ENCODE measurements at places on chromosomes 6 and 20.

GRCh38 chr6:142412658-142413057 lies 110.9 kb downstream of the ADGRG6 start:
- DNase-seq: no peak

- DNase-seq: no peak
Measured at GRCh38 chr6:136921936-136922684, at the start of gene SLC35D3. Gene SLC35D3, plus strand, starts transcription at chr6:136922301. Its CDS starts 128 bp downstream, at chr6:136922429.

DNA sequence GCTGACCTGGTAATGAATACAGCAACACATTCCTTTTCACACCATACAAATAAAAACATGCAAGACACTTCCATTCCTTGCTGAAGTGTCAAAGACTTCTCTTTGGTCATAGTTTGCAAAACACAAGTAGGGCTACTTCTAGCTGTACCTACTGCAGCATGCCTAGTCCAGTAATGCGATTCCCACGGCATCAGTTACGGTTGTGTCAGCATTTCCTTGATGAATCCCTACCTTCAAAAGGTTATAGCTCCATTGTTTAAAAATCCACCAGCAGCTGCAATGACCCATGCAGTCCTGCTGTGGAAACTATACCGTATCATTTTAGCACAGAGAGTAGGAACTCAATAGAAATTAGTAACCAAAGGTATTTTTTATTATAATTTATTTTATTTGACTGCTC lies 1371.5 kb downstream of the EPHA7 start:
- DNase-seq: no peak

DNA sequence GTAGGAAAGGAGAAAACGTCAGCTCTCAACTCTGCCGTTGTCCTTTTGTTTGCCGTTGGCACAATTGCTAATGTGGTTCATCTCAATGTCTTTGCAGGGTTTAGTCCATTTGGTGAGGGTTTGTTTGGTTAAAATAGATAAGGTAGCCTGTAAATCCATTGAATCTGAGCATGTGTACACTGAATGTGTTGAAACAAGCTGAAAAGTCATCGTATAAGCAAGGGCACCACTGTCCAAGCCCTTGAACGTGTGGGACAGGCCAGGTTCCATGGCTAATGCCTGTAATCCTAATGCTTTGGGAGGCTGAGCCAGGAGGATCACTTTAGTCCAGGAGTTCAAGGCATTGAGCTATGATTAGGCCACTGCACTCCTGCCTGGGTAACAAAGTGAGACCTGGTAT lies 224.7 kb upstream of the PLCB4 start:
- no peak for DNase-seq

DNA sequence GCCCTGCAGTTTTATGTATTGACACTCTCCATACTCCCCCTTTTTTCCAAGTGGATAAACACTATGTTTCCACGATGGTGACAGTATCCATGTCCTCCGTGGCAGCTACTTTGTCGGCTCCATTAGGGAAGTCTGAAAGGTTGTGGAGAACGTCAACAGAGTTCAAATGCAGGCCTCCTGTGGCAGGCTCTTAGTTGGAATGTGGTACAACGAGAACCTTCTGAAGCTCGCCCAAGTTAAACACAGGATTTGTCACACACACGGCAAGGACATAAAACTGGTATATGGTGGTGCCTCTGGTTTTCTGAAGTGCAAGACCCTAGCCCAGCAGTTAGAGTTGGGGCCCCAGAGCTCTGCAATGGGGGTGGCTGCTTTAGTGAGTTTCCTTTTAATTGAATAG lies 187.0 kb upstream of the TAB2 start:
- no peak for DNase-seq

GRCh38 chr6:13048113-13048512 lies 280.2 kb downstream of the TBC1D7 start:
- DNase-seq: no peak

- no peak for DNase-seq
Measured at GRCh38 chr20:58117944-58118343, 110.5 kb downstream of the ANKRD60 start.

DNA sequence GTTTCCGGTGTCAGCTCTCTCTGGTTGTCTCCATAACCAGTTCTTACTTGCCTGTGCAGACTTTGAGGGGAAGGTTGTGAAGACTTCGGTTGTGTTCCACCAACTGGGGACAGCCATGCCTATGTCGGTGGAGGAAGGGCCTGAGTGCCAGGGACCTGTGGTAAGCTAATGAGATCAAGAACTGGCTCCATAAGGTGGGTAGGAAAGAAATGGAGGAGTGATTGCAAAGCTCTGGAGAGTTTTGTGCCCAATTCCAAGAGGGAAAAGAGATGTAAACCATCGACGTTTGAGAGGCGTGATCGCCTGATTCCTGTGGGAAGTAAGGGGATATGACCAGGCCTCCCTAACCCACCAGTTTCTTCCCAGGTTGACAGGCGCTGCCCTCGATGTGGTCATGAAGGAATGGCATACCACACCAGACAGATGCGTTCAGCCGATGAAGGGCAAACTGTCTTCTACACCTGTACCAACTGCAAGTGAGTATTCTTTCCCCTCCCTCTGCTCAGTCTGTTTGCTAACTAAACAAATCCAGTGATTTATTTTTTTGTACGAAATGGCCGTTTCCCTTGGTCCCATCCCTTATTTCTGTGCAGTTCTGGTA lies 893 bp downstream of the POLR1H start:
- no peak for DNase-seq

DNA sequence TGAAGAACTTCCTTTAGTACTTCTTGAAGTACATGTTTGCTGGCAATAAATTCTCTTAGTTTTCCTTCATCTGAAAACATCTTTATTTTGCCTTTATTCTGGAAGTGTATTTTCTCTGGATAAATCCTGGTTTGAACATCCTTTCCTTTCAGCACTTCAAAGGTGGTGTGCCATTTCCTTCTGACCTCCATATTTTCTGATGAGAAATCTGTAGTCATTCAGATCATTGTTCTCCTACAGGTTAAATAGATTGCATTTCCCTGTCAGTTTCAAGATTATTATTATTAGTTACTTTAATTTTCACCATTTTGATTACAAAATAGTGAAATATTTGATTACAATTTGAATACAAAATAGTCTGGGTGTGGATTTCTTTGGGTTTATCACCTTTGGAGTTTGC lies 134.5 kb downstream of the CDH26 start:
- DNase-seq: no peak

DNA sequence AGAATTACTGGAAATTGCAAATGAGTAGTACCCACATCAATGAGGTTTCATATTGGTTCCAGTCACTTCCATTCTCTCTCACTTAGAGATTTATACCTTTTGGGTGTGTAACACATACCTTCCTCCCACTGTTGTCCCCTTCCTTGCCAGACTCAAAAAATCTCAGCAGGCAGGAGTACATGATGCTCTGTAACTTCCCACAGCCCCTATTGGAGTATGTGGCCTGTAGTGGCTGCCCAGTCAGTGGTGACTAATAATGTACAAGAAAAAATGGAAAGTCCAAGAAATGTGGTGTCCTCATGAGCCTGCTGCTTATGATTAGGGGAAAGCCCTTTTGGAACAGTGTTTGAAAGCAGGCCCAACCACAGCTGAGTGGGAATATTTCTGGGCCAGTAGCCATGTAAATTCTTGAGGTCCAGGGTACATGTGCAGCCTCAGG lies 312.0 kb downstream of the ZFAND3 start:
- DNase-seq: no peak

DNA sequence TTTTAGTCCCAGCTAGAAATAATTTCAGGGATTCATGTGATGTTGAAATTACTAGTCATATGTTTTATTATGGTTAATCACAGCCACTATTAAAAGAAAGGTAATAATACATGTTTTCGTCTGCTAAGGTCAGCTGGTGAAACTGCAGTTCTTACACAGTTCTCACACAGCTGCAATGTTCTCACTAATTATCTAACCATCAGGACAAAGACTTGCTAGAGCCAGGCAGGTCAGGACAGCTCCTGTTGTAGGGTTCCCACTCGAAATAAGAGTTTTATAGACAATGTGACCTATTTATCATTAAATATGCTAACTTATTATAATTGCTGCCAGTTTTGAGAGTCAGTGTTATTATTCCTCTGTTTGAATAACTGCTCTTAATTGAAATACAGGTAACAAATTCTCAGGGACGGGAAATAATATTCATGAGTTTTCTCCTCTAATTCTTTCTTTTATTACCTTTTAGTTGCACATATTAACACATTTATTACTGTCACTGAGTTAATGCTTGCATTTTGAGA lies 97.9 kb downstream of the GJA1 start:
- no peak for DNase-seq

DNA sequence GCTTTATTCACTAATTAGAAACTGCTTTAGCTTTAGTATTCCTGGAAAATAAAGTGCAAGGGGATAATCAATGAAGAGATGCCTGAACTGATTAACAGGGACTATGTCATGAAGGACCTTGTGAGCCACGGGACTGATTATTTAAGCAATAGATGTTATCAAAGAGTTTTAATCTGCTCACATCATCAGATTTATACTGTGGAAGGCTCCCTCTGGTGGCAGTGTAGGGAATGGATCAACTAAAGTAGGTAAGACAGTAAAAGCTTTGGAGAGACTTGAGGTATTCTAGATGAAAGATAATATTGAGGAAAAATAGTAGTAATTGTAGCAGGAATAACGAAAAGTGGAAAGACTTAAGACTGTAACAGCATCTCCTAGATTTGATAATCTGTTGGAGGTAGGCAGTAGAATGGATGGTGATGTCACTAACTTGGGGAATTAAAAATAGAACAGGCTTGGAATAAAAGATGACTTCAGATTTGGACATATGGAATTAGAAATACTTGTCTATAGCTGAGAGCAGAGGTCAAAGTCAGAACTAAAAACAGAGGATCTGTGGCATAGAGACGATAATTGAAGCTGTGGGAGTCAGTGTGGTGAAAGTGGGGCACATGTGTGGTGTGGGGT lies 80.3 kb upstream of the HTR1E start:
- peak; percentile 78 for DNase-seq

GRCh38 chr20:44858606-44859360 lies 26.7 kb upstream of the YWHAB start:
- peak; percentile 50 for DNase-seq

- DNase-seq: no peak
Measured at GRCh38 chr6:111603040-111603439, 2.6 kb downstream of the TRAF3IP2 start.

- DNase-seq: no peak
Measured at GRCh38 chr6:140729521-140729920, 1355.1 kb upstream of the CITED2 start.

DNA sequence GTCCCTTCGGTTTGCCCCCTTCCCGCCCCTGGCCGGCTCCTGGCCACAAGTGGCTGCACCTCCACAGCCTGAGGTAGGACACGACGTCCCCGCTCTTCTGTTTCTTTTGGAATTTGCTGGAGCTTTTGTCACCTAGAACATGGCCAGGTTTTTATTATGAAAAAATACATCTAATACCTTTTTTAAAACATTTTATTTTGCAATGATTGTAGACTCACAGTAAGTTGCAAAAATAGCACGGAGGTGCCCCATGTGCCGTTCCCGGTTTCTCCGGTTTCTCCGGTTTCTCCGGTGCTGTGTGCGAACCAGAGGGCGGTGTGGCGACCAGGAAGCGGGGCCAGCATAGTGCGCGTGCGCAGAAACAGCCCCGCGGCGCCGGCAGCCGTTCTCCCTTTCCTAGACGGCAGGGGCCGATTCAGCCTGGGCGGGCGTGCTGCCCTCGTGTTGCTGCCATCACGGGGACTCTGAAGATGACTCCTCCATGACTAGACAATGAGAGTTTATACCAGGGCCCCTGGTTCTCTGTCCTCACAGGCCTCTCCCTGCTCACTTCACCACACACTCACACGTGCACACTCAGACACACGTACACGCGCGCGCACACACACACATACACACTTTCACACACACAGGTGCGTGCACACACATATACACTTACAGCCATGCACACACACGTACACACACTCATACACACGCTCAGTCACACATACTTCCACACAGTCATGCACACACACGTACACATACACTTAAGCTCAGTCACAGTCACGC lies 102.1 kb downstream of the TMEM242 start:
- DNase-seq: peak; percentile 94

DNA sequence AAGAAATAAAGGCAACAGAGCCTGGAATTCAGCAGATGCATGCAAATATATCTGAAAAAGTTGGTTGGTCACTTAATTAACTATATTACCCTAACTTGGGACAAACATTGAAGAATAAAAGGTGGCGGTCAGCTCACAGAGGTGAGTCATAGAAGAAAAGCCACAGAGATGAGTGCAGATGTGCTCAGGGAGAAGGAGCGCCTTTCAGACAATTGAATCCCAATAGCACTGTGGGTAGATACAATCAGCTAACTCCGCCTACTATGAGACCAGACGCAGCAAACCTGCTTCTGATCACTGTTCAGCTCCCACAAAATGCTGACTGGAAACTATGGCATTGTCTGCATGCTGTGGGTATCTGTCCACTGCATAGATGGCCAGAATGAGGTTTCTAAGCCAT lies 447.8 kb downstream of the PTPRT start:
- no peak for DNase-seq

DNA sequence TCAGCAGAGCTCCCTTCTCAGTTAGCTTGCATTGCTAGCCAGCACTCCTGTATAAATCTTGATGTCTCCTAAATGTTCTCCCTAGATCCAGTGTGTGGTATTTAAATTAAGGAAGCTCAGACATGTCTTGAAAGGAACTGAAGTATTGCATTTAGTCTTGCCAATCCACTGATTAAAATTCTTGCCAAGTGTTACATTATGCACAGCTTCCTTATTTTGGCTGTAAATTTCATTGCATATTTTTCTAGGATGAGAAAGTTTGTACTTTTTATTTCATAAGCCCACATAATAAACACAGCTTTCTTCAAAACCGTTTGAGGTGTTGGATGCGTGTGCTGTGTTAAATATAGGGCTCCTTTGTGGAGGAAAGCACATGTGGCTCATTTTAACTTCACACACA lies 329.8 kb upstream of the FLRT3 start:
- no peak for DNase-seq

GRCh38 chr6:113449051-113449450 lies 408.1 kb upstream of the MARCKS start:
- DNase-seq: no peak

DNA sequence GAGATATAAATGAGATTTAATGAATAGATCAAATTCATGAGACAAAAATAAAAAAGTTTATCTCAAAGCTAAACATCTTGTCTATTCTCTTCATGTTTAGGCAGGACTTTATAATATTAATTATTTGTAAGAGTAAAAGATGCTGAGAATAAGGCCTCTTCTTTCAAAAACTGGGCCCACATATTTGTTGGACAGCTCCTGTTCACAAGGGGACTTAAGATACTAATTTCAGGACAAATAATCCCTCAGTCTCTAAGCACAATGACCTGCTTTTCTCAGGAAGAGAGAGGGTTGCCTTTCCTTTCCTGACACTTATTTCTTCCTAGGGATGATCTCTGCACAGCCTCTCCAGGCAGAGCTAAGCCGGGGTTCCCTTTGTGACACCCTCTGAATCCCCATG lies 43.3 kb downstream of the NOX3 start:
- DNase-seq: no peak

DNA sequence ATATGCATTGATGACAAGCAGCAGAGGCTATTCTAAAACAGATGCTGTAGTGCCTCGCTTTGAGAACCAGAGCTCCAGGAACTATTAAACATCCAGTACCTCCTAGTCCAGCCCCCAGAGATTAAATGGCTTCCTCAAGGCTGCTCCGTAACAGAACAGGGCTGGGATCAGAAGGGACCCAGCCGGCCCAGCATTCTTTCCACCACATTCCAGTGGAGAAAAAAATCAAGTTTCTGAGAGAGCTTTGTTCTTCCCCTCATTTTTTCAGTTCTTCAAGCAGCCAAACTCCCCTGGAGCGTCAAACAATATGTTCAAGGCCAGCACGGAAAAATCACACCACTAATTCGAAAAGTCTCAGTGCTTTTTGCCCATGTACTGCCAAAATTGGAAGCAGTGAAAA lies 5.8 kb upstream of the STMND1 start:
- no peak for DNase-seq

GRCh38 chr6:137162692-137163306 lies 10.6 kb downstream of the IL22RA2 start:
- no peak for DNase-seq

Data from Karpas-422 (cell line).